ENCODE measurements at places on chromosomes 2 and 18. TPM values are rescaled to one million over a fixed set of nuclear protein-coding genes. Genes with fewer than 3 reads are reported as not detected.

The COL4A4 gene
- total RNA-seq, result 35.2 TPM

The FASTKD2 gene
- total RNA-seq, result 14.7 TPM

The CCDC178 gene
- total RNA-seq, result 0.83 TPM

The FARP2 gene
- total RNA-seq, result 24.0 TPM

The COQ10B gene
- total RNA-seq, result 19.3 TPM

The ANKRD36B gene
- total RNA-seq, result 11.6 TPM

The TUBA4A gene
- 13.4 TPM for total RNA-seq

The FBXO36 gene
- 2.6 TPM for total RNA-seq

The PAX8 gene
- 1.9 TPM for total RNA-seq

The ASIC4 gene
- not detected for total RNA-seq

The TTC39C gene
- total RNA-seq, result 31.0 TPM

The PARD3B gene
- total RNA-seq, result 2.4 TPM

The LHCGR gene
- total RNA-seq, result not detected

The HOXD8 gene
- 0.62 TPM for total RNA-seq

The TXNDC2 gene
- not detected for total RNA-seq

The ARHGEF33 gene
- total RNA-seq, result 0.12 TPM

The SERPINB2 gene
- total RNA-seq, result not detected

The UPP2 gene
- not detected for total RNA-seq

The PLA2R1 gene
- total RNA-seq, result 20.8 TPM

The ACMSD gene
- not detected for total RNA-seq

The SERPINB4 gene
- not detected for total RNA-seq

The TTR gene
- total RNA-seq, result not detected

The PDCD1 gene
- total RNA-seq, result not detected

The FBXO15 gene
- total RNA-seq, result not detected

The ARL5A gene
- 36.4 TPM for total RNA-seq

The OSBPL6 gene
- 4.1 TPM for total RNA-seq

The TCF7L1 gene
- total RNA-seq, result 6.7 TPM

The TDRD15 gene
- not detected for total RNA-seq

The IL18R1 gene
- total RNA-seq, result 13.1 TPM

The CD8B2 gene
- total RNA-seq, result not detected

The SCYGR4 gene
- total RNA-seq, result not detected

The RIT2 gene
- total RNA-seq, result not detected

The AMER3 gene
- total RNA-seq, result not detected

The ELMOD3 gene
- 7.2 TPM for total RNA-seq

The NOSTRIN gene
- 0.24 TPM for total RNA-seq

The SCN7A gene
- total RNA-seq, result not detected

The C1QL2 gene
- not detected for total RNA-seq
